ENCODE measurements at places on chromosomes 7 and 10.

GRCh38 chr7:47303014-47303694 is 278.8 kb downstream of the TNS3 start:
- DNase-seq, result no peak

DNA sequence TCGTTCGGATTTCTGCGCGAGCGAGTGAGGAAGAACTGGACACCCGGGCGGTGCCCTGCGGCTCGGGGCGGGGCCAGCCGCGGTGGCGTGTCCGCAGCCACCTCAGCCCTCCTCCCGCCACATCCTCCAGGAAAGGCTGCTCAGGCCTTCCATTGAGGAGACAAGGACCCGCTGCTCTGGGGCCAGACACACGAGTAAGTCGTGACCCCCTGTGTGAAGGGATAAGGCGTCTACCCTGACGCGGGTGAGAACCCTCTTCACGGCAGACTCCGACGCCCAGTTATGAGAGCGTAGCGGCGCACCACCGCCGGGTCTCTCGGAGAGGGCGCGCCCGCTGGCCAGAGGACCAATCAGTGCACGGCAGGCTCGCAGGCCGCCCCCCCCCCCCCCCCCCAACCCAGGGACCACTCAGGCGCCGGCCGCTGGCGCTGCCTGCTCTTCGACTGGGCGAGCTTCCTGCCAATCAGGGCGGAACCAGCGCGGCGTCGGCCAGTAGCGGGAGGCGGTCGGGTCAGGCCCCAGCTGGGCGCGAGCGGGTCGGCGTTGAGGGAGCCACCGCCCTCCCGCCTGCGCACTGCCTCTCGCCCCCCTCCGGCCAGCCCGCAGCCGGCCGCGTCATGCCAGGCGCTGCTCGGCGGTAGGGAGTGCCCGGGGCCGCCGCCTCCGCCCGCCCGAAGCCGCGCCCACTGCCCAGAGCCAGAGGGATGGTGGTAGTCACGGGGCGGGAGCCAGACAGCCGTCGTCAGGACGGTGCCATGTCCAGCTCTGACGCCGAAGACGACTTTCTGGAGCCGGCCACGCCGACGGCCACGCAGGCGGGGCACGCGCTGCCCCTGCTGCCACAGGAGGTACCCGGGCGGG is at the start of gene KCTD7:
TSS of gene KCTD7 (plus strand) at position 521 of the 861 bp plus-strand sequence. CDS start at position 705, 184 bp downstream.
- DNase-seq, result peak; percentile 95

DNA sequence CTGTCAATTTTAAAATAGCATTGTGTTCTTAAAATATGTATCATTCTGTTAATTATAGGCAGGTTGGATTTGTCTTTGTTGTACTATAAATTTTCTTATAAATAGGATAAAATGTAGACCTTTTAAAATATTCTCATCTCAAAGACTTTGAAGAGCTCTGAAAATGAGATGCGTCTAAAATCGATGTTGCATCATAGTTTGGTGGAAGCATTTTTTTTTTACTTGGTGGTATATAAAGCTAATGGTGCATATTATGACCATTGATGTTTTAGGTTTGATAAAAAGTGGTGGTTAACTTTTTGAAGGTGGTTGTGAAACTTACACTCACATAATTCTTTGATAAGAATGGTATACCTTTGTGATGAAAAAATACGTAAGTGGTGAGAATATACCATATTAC is 69.1 kb downstream of the ZNRF2 start:
- no peak for DNase-seq

DNA sequence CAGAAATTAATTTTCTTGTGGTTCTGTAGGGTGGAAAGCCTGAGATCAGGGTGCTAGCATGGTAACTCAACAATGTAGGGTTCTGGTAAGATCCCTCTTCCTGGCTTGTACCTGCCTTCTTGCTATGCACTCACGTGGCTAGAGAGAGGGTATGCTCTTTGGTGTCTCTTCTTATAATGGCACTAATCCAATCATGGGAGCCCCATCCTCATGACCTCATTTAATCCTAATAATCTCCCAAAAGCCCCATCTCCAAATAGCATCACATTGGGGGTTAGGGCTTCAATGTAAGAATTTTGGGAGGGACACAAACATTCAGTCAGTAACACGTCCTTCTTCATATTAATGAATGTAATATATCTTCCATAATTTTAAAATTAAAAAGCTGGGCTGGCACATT is 39.6 kb upstream of the FAM133B start:
- DNase-seq, result no peak

DNA sequence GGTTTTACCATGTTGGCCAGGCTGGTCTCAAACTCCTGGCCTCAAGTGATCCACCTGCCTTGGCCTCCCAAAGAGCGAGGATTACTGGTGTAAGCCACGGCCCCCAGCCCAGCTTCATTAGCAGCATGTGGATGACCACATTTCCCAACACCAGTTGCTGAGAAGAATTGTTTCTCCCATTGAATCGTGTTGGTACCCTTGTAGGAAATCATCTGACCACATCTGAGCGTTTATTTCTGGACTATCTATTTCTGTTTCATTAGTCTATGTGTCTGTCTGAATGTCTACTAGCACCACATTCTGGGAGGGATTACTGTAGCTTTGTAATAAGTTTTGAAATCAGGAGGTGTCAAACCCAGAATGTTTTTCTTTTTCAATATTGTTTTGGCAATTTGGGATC is 89.6 kb downstream of the LCOR start:
- DNase-seq, result no peak

All from progenitor cell of endocrine pancreas (in vitro differentiated cells).